ENCODE measurements at places on chromosomes 3 and 15. TPM values are rescaled to one million over a fixed set of nuclear protein-coding genes. Genes with fewer than 3 reads are reported as not detected.

- no peak for DNase-seq
Measured at GRCh38 chr3:87855616-87856015, 203.2 kb downstream of the CGGBP1 start.

DNA sequence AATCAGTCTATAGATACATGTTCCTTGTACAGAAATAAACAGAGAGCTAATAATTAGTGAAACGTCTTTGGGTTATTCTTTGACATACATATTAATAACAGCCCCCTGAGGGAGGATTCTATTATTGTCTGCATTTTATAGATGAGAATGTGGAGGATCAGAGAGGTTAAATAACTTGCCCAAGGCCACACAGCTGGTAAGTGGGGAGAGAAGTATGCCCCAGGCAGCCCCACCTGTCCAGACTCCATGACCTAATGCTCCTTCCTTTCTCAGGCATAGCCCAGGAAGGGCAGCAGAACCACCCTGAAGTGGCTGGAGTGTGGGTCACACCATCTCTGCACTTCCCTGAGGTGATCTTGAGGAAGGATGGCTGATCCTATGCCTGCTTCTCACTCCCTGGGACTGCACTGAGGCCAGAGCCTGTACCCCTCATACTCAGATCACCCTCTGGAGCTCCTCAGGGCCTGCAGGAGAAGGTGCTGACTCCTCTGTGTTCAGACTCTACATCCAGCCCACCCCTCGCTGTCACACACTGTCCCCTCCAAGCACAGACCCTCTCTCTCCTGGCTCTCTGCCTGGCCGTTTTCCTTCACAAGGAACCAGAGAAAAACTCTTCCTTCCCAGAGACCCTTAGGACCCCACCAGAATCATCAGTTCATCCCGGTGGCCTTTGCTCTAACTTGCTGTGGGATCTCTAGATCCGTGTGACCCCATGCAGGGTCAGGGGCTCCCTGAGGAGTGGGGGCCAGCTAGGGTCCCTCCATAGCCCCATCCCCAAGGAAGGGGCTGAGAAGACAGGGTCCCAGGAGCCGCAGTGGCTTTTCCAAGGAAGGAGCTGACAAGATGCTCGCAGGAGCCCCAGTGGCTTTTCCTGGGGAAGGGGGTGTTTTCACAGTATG, 4.4 kb upstream of the HHATL start:
- DNase-seq = no peak

Gene SERPINI1
- 1.0 TPM for total RNA-seq

- peak; percentile 59 for DNase-seq
Measured at GRCh38 chr3:119579366-119580066, at the start of gene ADPRH. Gene ADPRH, plus strand, starts transcription at chr3:119579492. Its CDS starts 2,678 bp downstream, at chr3:119582170.

Gene NLGN1
- total RNA-seq = 20.0 TPM

DNA sequence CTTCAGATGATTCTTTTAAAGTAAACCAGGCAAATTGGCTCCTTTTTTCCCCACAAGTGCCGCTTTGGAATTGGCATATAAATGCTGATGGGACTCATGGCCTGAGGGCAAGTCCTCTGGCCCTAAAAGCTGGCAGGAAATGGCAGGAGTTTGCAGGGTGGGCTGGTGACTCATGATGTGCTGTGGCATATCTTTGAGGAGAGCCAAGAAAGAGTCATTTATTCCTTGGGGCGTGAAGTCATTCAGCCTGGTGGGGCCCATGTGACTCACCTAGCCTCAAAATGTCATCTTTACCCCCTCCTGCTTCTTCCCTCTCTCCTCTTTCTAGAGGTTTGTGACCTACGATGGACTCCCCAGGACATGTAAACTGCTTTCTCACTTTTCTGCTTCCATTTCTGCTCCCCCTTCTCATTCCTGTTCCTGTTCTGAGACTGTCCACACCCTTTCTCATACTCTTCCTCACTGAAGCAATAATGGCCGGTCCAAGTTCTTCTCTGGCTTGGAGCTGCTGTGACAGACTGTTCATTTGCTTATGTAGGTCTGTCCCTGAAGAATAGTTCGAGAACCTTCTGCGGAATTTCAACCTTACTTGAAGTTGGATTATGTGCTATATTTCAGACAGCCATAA, 326.1 kb downstream of the SATB1 start:
- no peak for DNase-seq

GRCh38 chr3:119468041-119468440, 722 bp upstream of the POGLUT1 start:
- DNase-seq = no peak

DNA sequence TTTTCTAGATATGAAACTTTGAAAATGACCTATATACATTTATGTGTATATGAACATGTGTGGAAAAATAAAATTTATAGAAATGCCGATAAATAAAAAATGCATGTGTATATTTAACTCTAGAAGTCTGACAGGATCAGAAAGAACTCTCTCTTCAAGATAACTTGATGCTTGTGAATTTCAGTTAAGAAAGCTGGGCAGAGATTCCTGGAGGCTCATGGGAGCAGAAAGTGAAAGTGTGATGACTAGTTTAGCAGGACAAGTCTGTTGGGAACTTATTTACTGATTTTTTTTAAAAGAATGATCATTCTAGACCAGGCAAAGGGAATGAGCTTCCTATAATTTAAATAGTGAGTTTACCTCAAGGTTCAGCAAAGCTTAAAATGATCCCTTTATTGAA, 81.5 kb upstream of the KCNAB1 start:
- no peak for DNase-seq

Gene EPHB3
- 13.4 TPM for total RNA-seq

Gene MNS1
- 9.6 TPM for total RNA-seq

Gene SCG5
- total RNA-seq = 25.1 TPM

Gene ZNF385D
- 2.1 TPM for total RNA-seq

Gene CTXN2
- 0.18 TPM for total RNA-seq

GRCh38 chr3:121126707-121127035, 218.7 kb downstream of the STXBP5L start:
- no peak for DNase-seq

DNA sequence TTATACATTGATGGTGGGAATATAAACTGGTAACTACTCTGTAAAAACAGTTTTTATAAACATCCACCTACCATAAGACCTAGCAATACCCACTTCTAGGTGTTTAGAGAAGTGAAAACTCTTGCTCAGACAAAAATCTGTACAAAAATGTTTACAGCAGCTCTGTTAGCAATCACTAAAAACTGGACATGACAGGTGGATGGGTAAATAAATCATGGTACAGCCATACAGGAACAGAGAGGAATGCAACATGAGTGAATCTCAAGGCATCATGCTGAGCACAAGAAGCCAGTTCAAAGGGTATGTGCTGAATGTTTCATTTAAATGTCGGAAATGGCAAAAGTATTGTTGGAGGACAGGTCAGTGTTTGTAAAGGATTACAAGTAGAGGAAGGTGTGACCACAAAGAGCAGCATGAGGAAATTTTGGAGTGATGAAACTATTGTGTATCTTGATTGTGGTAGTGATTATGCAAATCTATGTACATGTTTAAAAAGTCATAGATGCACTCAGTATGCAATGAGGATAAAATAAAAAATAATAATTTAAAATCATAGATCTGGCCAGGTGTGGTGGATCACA, 2.8 kb upstream of the RNU5A-1 start:
- no peak for DNase-seq

DNA sequence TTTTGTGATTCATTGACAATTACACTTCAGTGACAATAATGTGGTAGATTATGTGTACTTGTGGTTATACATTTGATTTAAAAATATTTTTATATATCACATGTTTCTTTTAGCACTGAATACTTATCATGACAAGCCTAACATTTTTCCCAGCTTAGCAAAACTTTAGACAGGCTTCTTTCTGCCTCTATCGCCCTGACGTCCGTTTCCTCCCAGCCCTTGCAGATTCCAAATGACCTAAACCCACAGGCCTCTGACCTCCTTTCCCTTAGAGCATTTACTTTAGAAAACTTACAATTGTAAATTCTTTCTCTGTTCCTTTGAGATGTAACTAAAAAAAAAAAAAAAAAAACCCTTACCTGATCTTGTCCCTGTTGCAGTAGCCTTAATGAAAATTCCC, 326.1 kb downstream of the UNC13C start:
- no peak for DNase-seq

Gene TRPM1
- total RNA-seq = not detected

- DNase-seq = no peak
Measured at GRCh38 chr15:25180606-25181292, 226.0 kb downstream of the SNRPN start.

Gene CPLX3
- not detected for total RNA-seq

DNA sequence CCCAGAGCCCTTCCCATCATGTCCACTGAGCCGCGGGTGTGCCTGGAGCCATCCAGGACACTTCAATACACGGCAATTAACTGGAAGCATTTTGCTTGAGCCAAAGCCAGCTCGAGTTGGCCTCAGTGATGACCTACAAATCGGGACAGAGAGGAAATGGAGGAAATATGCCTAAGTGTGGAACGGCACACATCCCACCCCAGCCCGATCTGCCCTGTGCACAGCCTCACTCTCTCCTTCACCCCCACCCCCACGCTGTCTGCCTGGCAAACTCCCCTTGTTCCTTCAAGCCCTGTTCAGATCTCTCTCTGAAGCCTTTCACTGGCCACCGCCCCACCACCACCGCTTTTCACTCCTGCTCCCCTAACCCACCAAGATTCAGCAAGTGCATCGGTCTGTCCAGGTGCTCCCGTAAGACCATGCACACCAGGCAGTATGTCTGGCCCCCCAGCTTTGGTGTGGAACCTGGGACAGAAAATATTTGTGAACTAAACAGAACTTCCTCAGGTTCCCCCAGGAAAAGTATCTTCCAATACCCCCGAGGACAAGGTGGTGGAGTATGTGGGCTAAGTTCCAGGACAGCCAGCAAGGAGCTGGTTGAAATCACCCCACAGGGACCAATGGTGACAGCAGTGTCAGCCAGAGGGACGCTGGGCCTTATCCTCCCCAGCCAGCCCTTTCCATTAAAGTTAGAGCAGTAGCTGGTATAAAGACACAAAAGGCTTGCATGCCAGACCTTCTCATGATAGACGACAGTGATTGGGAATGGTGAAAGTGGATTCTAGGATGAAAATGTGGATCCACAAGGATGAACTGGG, 83.7 kb downstream of the VGLL4 start:
- DNase-seq = no peak

DNA sequence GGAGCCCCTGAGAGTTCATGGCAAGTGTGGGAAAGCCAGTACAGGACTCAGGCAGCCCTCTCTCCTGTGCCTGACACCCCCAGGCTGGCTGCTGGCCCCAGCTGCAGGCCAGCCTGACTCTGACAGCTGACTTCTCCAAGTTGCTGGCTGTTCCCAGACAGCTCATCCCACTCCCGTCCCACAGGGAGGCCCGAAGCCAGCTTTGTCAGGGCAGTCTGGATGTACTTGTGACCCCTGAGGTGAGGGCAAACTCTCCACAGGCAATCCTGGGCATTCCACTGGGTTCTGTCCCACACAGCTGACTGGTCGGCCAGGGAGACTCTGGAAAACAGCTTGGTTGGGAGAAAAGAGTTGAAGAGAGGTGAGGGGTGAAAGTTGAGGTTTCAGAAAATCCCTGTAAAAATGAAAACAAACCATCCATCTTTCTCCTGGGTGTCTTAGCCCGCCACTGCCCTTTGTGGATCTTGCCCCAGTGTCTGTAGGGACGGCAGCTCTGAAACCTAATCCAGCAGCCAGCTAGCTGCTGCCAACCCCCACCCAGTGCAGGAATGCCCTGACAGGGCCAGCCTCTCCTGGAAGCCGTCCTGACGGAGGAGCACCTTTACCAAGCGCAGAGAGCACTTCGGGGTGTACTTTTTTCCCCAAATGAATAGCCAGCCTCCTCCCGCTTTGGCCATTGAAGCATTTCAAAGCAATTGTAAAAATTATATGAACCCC, 87.9 kb downstream of the DNAJB8 start:
- DNase-seq = no peak

GRCh38 chr3:46593979-46594378, 18.3 kb upstream of the FAM240A start:
- no peak for DNase-seq

GRCh38 chr3:66800941-66801545, 197.1 kb upstream of the KBTBD8 start:
- no peak for DNase-seq
